ENCODE measurements at places on chromosomes 7 and 10.

GRCh38 chr7:56028942-56029630 is 22.2 kb downstream of the PSPH start:
- no peak for DNase-seq

- DNase-seq = no peak
Measured at GRCh38 chr7:97733276-97734161, 1.6 kb downstream of the TAC1 start.

- DNase-seq = no peak
Measured at GRCh38 chr7:41858201-41858600, 155.3 kb upstream of the INHBA start.

- no peak for DNase-seq
Measured at GRCh38 chr10:7467031-7467667, 56.3 kb upstream of the SFMBT2 start.

- no peak for DNase-seq
Measured at GRCh38 chr7:137944168-137944567, 57.7 kb downstream of the CREB3L2 start.
